Placental pericyte (primary cell): ENCODE measurements at places on chromosomes 11 and 22. TPM values are rescaled to one million over a fixed set of nuclear protein-coding genes. Genes with fewer than 3 reads are reported as not detected.

GLYATL2 gene
- total RNA-seq: not detected in 2 replicates

RIMBP3C gene
- total RNA-seq: 0.22 and 0.43 TPM in 2 replicates

P2RY2 gene
- 0.22 and 0.57 TPM in 2 replicates for total RNA-seq

TMEM45B gene
- total RNA-seq: not detected in 2 replicates

HEPHL1 gene
- 4.4 TPM in 1 of 2 replicates, not detected in the other for total RNA-seq

SLC1A2 gene
- 7.0 and 8.1 TPM in 2 replicates for total RNA-seq

UPK3A gene
- not detected in 2 replicates for total RNA-seq
